ENCODE measurements at places on chromosomes 6 and 20.

DNA sequence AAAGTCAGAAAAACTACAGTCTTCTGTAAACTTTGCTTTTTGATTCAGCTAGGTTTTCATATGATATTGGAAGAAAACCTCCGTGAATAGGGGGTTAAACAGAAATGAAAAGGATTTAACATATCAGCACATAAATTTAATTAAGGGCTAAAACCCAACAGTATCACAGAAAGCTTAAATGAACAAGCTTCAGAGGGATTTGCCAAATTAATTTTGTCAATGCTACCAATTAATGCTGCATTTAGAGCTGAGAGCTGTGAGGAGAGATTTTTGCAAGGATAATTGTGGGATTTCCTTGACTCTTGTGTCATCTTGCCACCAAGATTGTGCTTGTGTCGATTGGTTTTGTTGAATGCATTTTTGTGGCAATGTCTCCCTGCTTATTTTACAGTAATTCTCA, 379.9 kb downstream of the CD109 start:
- no peaks in the 10 kb centered on the region for H3K27me3 ChIP-seq
- no peak overlapping the region for H3K4me3 ChIP-seq
- DNase-seq, result no peak
- no peaks in the 10 kb centered on the region for H3K36me3 ChIP-seq
- H3K27ac ChIP-seq, result no peak overlapping the region

GRCh38 chr6:153511896-153512496, 380.9 kb upstream of the RGS17 start:
- H3K27ac ChIP-seq, result no peak overlapping the region
- H3K27me3 ChIP-seq, result no peaks in the 10 kb centered on the region
- peak; percentile 41 for DNase-seq
- H3K4me1 ChIP-seq, result no peaks in the 10 kb centered on the region
- H3K36me3 ChIP-seq, result no peaks in the 10 kb centered on the region

GRCh38 chr6:85372188-85372914, 77.5 kb upstream of the NT5E start:
- H3K27me3 ChIP-seq, result no peaks in the 10 kb centered on the region
- H3K4me3 ChIP-seq, result no peak overlapping the region
- DNase-seq, result no peak
- H3K27ac ChIP-seq, result no peak overlapping the region

DNA sequence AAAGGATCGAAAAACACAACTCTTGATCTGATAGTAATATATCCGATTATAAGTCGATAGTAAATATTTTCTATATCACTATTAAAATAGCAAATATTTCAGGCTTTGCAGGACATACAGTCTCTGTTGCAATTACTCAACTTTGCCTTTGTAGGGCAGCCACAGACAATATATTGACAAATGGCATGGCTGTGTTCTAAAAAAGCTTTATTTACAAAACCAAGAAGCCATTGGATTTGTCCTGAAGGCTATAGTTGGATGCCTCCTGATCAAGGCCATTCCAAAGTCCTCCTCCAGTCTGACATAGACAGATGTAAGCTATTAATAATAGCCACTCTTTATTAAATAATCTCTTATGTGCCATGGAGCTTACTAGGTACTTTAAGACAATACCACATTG, 5.9 kb downstream of the OCSTAMP start:
- no peaks in the 10 kb centered on the region for H3K4me1 ChIP-seq
- DNase-seq, result no peak
- H3K27me3 ChIP-seq, result no peaks in the 10 kb centered on the region
- H3K27ac ChIP-seq, result no peak overlapping the region

DNA sequence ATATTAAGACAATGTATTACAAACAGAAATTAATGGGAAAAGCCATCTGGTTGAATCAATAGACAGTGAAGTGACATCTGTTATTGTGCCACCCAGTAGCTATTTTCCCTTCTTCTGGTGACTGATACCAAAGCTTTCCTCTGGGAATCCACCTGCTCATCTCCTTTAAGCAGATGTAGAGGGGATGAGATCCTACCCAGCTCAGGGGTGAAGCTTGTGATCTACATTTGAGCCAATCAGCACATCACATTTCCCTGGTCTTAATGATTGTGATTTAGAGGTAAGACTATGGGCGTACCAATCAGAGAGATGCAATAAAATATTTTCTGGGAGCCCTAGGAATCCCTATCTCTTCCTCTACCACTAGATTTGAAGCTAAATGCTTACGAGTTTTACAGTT, 782.9 kb downstream of the PTPRT start:
- no peak overlapping the region for H3K27ac ChIP-seq
- no peaks in the 10 kb centered on the region for H3K4me1 ChIP-seq
- no peaks in the 10 kb centered on the region for H3K36me3 ChIP-seq
- DNase-seq, result no peak
- H3K27me3 ChIP-seq, result no peaks in the 10 kb centered on the region
- no peak overlapping the region for H3K4me3 ChIP-seq
